ENCODE measurements at places on chromosomes 6 and 20.

DNA sequence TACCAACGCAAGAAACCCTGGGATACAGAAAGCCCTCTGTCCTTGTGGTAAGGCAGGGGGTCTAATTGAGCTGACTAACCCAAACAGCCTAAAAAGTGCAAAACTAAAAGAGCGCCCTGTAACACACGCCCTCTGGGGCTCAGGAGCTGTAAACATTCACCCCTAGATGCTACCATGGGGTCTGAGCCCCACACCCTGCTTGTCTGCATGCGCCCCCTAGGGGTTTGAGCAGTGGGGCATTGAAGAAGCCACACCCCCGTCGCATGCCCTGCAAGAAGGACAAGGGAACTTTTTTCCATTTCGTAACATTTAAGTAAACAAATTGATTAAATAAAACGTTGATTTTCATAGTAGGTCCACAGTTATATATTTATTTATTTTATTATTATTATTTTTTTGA, 616.9 kb upstream of the MAN1A1 start:
- no peak for DNase-seq

DNA sequence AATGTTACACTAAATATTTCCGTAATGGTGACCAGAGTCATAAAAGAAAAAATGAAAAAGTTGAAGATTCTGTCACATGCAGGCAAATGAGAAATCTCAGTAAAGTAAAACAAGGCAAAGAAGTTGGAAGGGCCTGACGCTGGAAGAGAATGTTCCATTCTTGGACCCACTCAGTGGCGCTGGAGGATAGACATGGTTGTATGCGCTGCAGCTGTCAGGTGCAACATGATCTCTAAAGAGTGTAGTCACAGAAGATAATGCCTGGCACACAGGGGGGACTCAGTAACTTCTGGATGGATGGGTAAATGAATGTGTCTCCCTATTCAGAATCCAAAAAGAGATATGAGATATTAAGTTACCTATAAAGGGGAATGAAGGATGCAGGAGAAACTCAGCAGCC, 116.3 kb downstream of the FAXC start:
- no peak for DNase-seq

DNA sequence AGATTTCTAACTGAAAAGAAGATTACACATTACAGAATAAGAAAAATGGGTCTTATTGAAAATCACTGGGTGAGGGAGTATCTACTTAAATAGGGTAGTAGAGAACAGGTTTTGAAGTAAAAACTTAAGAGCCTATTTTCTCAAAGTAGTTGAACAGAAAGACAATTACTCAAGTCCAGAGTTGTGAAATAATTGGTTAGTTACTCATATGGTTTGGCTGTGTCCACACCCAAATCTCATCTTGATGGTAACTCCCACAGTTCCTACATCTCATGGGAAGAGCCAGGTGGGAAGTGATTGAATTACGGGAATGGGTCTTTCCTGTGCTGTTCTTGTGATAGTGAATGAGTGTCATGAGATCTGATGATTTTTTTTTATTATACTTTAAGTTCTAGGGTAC, 1035.3 kb upstream of the GJE1 start:
- no peak for DNase-seq

DNA sequence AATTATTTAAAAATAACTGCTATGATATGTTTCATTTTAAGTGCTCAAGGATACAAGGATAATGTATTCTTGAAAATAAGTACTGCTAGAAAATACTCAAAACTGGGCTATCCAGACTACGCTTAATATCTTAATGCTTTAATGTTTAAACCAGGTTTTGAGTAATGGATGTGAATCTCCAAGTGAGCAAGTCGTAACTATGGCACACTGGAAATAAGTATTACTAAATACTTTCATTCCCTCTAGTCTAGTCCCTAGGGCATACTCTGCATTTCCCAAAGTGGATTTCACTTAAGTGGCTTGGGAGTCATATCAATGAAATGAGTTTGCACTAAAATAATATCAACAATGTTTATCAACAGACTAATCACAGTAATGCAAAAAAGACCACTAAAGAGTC, 48.1 kb downstream of the HMGCLL1 start:
- DNase-seq = no peak

DNA sequence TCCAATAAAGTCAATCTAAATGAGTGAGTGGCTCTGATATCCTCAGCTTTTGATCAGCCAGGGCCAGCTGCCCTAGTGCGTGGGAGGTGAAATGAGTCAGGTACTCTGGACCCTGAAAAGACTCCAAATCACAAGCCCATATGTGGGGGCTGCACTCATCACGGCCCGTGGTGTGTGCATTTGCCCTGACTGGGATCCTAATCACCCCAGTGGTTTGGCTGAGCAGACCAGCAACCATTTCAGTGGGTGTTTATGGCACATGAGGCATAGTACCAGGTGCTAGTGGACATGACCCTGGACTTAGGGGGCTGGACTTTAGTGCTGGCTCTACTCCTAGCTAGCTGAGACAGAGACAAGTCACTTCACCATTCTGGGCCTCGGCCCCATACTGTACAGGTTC, 39.4 kb downstream of the SCML4 start:
- DNase-seq = no peak

DNA sequence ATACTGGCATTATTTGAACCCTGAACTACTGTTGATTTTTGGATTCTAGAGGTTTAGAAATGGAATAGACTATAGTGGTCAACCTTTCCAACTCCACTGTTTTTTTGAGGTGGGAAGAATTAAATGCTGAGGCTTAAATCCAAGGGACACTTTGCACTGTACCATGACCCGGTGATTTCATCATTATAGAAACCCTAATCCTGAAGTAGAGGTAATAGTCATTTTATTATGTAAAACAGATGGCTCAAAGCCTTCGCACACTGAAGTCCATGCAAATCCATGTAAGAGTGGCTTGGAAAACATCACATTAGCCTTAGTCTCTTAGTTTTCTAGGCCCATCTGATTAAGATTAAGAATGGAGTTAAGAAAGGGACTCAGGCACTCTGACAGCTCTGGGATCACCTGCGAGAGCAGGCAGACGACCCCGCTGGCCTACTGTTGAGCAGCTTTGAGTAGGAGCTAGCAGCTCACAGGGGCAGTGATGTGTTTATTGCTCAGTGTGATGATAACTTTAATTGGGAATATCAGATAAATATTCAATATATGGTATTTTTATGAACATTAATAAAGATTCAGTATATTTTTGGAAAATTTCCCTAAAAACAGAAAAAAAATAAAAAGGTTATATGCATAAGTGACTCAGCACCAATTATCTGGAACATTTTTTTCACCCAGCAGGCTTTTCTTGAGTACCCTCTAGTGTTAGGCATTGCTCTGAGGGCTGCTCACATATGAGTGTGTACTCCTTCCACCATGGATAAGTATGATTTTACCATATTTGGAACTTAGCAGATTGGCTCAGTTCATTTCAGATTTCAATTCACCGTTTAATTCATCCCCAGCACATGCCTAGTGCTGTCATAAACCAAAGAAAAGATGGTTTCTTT, 13.4 kb downstream of the SLX4IP start:
- no peak for DNase-seq

- DNase-seq = no peak
Observed at GRCh38 chr6:111555036-111555435, 50.6 kb downstream of the TRAF3IP2 start.

DNA sequence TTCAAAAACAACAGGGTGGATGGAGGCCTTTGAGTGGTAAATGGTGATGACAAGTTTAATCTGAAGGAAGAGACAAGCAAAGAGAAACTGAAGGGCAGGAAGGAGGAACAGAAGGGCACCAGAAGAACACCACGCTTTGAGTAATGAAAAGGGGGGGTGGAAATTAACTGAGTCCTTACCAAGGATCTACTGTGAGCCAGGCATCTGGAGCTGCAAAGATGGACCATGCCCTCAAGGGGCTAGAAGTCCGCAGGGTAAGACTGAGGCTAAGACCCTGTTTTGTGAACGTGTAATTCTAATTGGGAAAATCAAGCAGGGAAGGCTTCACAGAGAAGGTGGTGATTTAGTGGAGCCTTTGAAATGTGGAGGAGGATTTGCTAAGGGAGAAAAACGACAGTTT, 1.6 kb downstream of the NDRG3 start:
- DNase-seq = no peak

GRCh38 chr6:142943711-142944123, 1.3 kb downstream of the HIVEP2 start:
- DNase-seq = no peak

- no peak for DNase-seq
Observed at GRCh38 chr6:29975561-29975907, 33.2 kb downstream of the HLA-A start.

- DNase-seq = no peak
Observed at GRCh38 chr6:143023695-143024094, 37.0 kb upstream of the AIG1 start.

DNA sequence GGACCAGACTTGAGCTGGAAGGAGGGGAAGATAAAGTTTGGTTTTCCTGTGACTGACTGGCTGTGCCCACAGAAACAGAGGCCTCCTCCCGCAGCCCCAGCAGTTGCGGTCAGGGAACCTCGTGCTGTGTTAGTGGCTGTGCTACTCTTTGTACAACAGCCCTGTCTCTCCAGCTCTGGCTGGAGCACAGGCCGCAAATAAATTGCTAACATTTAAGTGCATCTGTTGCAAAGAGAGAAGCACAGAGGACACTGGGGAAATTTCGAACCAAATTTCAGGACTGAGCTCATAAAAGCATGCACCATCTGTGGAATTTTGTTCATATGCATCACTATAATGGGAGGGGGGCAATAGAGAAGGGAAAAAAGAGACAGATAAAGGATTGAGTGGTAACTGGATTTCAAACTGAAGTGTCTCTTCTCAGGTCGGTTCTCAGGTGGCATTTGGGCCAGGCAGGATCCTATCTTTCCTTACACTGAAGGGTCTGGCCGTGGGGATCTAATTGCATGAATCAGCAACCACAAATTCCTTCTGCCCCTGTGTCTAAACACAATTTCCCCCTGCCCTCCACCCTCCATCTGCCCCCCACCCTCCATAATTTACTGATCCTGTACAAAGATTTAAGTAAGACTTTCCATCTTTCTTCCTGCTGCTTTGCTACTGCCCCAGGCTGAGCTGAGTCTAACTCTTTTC, 88.9 kb upstream of the ATXN1 start:
- peak; percentile 35 for DNase-seq

DNA sequence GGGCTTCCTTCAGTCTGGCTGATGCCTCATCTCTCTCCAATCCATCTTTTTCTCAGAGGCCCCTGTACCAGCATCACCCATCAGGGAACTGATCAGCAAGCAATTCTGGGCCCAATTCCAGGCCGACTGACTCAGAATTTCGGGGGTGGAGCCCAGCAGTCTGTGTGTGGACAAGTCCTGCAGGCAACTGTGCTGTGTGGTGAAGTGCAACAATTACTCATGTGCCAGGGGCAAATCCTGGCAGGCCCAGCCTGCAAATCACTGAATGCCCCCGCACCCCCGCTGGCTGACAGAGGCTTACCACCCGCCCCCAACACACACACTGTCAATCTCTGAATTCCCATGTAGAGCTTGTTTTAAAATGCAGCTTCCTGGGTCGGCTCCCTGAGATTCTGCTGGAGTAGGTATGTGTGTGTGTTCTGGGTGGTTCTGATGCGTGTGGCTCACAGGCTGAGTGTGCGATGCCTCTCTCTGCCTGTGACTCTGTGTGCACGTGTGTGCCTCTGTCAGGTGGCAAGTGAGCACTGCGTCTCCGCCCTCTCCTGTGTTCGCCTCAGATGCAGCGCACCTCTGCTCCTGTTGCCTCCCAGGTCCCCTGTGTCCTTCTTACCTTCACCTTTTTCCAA, 45.4 kb downstream of the SSR1 start:
- no peak for DNase-seq

DNA sequence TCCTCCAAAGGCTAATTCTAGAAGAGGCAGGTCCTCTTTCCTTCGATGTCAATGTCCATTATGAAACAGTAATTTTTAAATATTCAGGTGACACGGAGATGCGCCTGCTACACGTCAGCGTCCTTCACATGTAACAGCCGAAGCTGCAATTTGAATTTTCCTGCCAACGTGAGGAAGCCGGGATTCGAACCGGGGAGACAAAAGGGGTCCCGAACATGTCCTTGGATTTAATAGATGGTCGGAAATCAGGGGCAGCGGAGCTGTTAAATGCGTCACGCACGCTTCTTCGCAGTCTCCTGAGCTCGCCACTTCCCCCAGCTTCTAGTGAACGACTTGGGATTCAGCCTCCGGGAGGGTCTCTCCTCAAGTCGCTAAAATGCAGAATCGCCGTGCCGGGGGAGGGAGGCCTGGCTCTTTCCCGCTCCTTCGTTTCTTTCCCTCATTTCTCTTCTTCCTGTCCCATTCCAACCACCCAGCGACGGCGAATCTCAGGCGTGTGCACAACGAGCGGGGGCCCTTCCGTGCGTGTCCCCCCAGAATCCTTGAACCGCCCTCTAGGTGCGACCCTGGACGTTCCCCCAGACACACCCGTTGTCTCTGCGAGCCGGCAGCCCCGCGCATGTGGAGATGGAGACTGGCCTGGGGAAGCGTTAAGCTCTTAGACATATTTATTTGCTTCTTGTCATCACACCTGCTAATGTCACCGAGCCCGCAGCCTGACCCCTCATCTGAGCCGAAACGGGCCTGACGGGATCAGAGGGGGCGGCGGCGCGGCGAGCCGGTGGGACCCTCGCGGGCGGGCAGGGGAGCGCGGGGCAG, 1.3 kb upstream of the FOXC1 start:
- DNase-seq = no peak

DNA sequence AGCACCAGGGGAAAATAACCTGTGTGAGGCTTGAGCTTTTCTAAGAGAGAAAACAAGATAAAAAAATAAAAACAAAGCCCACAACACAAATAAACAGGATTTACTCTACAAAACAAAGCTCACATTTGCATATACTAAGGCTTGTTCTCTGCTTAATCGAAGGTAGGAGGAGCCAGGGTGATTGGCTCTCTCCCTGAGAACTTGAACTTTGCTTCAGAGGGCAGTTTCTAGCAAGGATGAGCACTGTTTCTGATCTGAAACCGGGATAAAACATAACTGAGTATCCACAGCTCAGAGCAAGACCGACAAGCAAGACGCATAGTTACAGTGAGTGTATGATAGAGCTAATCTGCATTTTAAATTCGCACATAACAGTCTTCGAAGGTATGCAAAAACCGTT, 200.6 kb downstream of the PRKN start:
- DNase-seq = no peak

- DNase-seq = no peak
Observed at GRCh38 chr6:14957355-14958059, 288.4 kb upstream of the JARID2 start.

DNA sequence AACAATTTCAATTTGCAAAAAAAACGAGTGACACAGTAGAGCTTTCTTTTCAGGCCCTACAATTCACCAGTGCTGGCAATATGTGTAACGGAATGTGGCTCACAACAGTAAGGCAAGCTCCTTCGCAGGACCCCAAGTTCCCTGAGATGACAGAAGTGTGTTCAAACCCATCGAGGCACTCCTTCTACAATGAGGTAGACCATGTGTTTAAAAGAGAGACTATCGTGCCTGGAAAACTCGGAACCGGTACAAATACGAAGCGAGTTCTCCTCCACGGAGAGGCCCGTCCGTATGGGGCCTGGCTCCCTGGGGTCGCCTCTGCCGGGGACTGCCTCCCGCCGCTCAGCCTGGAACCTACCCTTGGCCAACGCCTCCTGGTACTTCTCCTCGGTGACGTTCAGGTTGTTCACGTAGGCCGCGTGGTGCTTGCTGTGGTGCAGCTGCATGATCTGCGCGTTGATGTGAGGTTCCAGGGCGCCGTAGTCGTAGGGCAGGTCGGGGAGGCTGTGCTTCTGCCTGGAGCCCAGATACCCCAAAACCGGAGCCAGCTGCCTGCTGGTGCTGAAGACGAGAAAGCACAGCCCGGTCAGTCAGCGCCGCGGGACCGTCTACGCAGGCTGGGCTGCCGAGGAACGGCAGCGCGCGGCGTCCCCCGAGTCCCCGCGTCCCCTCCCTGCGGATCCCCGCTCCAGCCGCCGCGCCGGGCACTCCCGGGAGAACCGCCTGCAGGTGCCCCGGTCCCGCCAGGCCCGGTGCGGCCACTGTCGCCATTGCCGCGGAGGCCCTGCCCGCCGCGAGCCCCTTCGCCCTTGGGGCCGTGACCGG, 526 bp downstream of the SOD2 start:
- peak; percentile 33 for DNase-seq

Measured in gastrocnemius medialis (tissue), 4 donors.